ENCODE measurements at places on chromosomes 4 and X. TPM values are rescaled to one million over a fixed set of nuclear protein-coding genes. Genes with fewer than 3 reads are reported as not detected.

Gene IL3RA
- polyA plus RNA-seq, result 25.6 TPM

Gene TBX22
- polyA plus RNA-seq, result not detected

Gene KDM5C
- polyA plus RNA-seq, result 65.0 TPM

Gene KLKB1
- polyA plus RNA-seq, result 1.4 TPM

Gene PABPC1L2A
- not detected for polyA plus RNA-seq

Gene DHRSX
- 24.6 TPM for polyA plus RNA-seq

Gene TEX13D
- not detected for polyA plus RNA-seq

Gene FGF13
- 9.4 TPM for polyA plus RNA-seq
